ENCODE measurements at places on chromosomes 3 and 15. TPM values are rescaled to one million over a fixed set of nuclear protein-coding genes. Genes with fewer than 3 reads are reported as not detected.

The RBP2 gene
- total RNA-seq: not detected

The CCRL2 gene
- not detected for total RNA-seq

The HTR3E gene
- not detected for total RNA-seq

The CCDC39 gene
- total RNA-seq: not detected

The GPR62 gene
- not detected for total RNA-seq

The LTF gene
- total RNA-seq: not detected

The PROK2 gene
- not detected for total RNA-seq

Data from smooth muscle cell of the coronary artery (primary cell).